ENCODE measurements at places on chromosomes 6 and 20.

DNA sequence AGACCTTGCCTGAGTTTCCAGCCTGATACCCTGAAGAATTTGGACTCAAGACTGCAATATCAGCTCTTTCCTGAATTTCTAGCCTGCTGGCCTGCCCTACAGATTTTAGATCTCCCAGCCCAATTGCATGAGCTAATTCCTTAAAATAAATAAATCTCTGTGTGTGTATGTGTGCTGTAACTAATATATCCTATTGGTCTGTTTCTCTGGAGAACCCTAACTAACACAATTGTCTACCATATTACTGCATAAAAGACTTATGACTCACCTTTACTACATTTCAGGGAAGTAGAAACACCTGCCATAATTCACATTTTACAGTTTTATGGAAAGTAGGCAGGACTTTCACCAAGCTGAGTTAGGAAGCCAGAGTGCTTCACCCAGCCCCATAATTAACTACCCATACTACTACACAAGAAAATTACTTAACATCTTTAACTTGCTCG is 90.7 kb upstream of the BEND6 start:
- no peak overlapping the region for H3K4me3 ChIP-seq
- H3K36me3 ChIP-seq, result no peaks in the 10 kb centered on the region
- no peaks in the 10 kb centered on the region for H3K4me1 ChIP-seq
- DNase-seq, result no peak
- no peak overlapping the region for H3K27ac ChIP-seq

GRCh38 chr6:140500849-140501248 is 1126.4 kb upstream of the CITED2 start:
- DNase-seq, result no peak
- H3K27me3 ChIP-seq, result no peaks in the 10 kb centered on the region
- H3K4me3 ChIP-seq, result no peak overlapping the region
- H3K4me1 ChIP-seq, result no peaks in the 10 kb centered on the region
- no peaks in the 10 kb centered on the region for H3K36me3 ChIP-seq
- H3K27ac ChIP-seq, result no peak overlapping the region

DNA sequence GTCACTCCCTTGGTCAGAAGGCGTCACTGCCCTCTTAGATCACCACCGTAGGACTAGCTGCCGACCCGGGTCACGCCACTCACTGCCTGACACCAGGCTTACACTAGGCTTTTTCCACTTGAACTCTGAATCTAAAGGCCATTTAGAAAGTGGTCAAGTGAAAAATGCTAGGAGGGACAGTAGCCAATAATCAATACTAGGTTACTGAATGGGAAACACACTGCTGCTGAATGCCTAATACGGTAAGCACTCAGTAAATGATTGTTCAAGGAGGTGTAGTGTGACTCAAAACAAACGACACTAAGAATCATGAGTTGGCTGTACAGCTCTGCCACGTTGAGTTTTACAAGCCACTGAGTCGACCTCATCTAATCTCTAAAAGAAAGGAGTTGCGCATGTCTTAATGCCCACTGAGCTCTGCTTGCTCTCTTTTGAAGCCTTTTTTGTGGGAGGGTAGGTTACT is 760 bp upstream of the IBTK start:
- H3K36me3 ChIP-seq, result peaks cover 2% of the 10 kb centered on the region
- peaks cover 34% of the 10 kb centered on the region for H3K4me1 ChIP-seq
- DNase-seq, result no peak
- no peak overlapping the region for H3K27ac ChIP-seq
- H3K27me3 ChIP-seq, result no peaks in the 10 kb centered on the region

DNA sequence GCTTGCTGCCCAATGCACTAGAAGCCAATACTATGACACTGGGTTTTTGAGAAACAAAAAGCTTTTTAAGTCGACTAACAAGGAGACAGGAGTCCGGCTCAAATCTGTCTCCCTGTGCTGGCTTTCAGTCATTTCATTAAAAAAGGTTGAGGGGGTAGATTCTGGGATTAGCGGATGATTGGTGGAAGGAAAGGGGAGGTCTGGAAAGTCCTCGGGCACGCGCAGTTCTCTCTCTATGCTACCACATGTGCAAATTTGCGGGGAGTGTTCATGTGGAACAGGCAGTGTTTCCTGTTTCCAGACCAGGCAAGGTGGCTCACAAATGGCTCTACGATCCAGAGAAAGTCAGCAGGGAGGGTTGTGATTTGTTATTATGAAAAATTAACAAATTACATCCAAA is 89.1 kb upstream of the TOX2 start:
- H3K4me1 ChIP-seq, result no peaks in the 10 kb centered on the region
- peaks cover 30% of the 10 kb centered on the region for H3K27me3 ChIP-seq
- H3K4me3 ChIP-seq, result no peak overlapping the region

GRCh38 chr6:87789198-87789899 is 87.3 kb upstream of the AKIRIN2 start:
- no peaks in the 10 kb centered on the region for H3K36me3 ChIP-seq
- H3K27ac ChIP-seq, result no peak overlapping the region
- H3K4me1 ChIP-seq, result peaks cover 4% of the 10 kb centered on the region
- no peak for DNase-seq
- H3K27me3 ChIP-seq, result no peaks in the 10 kb centered on the region

- H3K4me1 ChIP-seq, result no peaks in the 10 kb centered on the region
- H3K27ac ChIP-seq, result no peak overlapping the region
- no peak for DNase-seq
- no peak overlapping the region for H3K4me3 ChIP-seq
- no peaks in the 10 kb centered on the region for H3K36me3 ChIP-seq
These were observed 43.5 kb downstream of the SAMD5 start for GRCh38 chr6:147551976-147552375.

DNA sequence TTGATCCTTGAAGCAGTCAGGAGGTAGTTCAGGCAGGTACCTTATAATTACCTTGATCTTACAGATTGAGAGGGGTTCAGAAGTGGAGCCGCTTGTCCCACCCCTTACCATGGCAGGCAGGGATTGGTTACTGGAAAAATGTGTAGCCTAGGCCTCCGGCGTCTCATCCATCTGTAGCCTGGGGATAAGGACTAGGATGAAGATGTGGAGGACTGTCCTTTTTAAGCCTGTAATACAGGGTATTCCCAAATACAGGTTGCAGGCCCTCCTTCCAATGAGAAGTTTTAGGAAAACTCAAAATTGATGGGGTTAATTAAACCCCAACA is 2.8 kb downstream of the HMGA1 start:
- no peak for DNase-seq
- H3K36me3 ChIP-seq, result peaks cover 51% of the 10 kb centered on the region
- no peaks in the 10 kb centered on the region for H3K27me3 ChIP-seq
- H3K27ac ChIP-seq, result peak overlapping the region; percentile 2
- no peak overlapping the region for H3K4me3 ChIP-seq
- peaks cover 73% of the 10 kb centered on the region for H3K4me1 ChIP-seq

GRCh38 chr6:169868458-169868857 is 117.0 kb downstream of the ERMARD start:
- H3K4me3 ChIP-seq, result no peak overlapping the region
- no peak overlapping the region for H3K27ac ChIP-seq
- no peaks in the 10 kb centered on the region for H3K36me3 ChIP-seq
- H3K4me1 ChIP-seq, result peaks cover 2% of the 10 kb centered on the region

- no peak overlapping the region for H3K27ac ChIP-seq
- H3K36me3 ChIP-seq, result no peaks in the 10 kb centered on the region
- H3K27me3 ChIP-seq, result peaks cover 55% of the 10 kb centered on the region
- peaks cover 22% of the 10 kb centered on the region for H3K4me1 ChIP-seq
- H3K4me3 ChIP-seq, result no peak overlapping the region
These were observed 4.5 kb downstream of the GLP1R start for GRCh38 chr6:39053016-39053624.

DNA sequence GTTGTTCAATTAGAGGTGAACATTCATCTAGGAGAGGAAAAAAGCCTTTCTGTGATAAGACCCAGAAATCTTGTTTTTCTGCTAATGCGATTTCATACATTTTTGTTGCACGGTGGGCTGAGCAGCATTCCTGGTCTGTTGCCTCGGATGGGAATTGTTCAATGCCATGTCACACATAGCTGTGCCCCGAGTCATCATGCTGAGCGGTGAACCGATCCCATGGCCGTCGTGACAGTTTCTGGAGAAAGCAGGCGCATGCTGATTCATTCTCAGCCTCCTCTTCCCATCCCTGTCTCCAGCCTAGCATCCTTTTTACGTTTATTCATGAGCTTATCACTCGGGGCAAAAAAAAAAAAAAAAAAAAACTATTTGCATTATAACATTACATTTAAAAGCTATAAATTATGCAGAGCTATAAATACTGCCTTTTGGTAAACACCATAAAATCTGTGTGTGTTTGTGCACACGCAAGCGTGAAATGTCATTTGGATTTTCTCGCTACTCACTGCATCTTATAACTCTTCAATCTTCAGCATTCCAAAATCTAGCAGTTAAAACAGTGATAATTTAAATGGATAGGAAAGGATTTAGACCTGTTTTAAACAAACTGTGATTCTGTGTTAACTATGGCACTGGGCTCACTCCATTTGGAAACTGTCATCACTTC is 58.9 kb upstream of the IFNGR1 start:
- H3K36me3 ChIP-seq, result no peaks in the 10 kb centered on the region
- H3K27ac ChIP-seq, result no peak overlapping the region
- no peaks in the 10 kb centered on the region for H3K27me3 ChIP-seq
- no peak overlapping the region for H3K4me3 ChIP-seq
- DNase-seq, result no peak

- peak; percentile 60 for DNase-seq
- H3K27me3 ChIP-seq, result peaks cover 8% of the 10 kb centered on the region
- peak overlapping the region; percentile 96 for H3K4me3 ChIP-seq
- peaks cover 14% of the 10 kb centered on the region for H3K4me1 ChIP-seq
These were observed 73.5 kb downstream of the SOX4 start for GRCh38 chr6:21666853-21667681.

- H3K4me3 ChIP-seq, result no peak overlapping the region
- H3K27ac ChIP-seq, result no peak overlapping the region
- H3K27me3 ChIP-seq, result peaks cover 5% of the 10 kb centered on the region
- H3K36me3 ChIP-seq, result no peaks in the 10 kb centered on the region
These were observed 25.1 kb upstream of the ZSCAN9 start for GRCh38 chr6:28200020-28200419.

DNA sequence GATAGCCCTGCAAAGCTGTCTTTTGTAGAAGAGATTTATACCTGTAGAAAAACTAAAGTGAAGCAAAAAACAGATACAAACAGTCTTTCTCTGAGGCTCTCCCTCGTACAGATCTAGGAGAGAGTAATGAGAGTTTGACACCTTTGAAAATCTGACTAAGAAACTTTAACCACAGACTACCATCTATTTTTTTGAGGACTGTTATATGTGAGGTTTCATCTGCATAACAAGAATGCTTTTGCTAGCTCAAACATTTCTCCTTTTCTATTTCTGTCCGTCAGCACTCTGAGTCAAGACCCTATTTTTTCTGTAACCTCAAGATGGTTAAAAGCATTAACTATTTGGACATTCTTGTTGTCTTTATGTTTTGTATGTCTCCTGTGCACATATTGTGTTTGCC is 193.0 kb downstream of the BTBD3 start:
- peaks cover 18% of the 10 kb centered on the region for H3K4me1 ChIP-seq
- no peaks in the 10 kb centered on the region for H3K27me3 ChIP-seq
- no peak overlapping the region for H3K27ac ChIP-seq
- no peak overlapping the region for H3K4me3 ChIP-seq

DNA sequence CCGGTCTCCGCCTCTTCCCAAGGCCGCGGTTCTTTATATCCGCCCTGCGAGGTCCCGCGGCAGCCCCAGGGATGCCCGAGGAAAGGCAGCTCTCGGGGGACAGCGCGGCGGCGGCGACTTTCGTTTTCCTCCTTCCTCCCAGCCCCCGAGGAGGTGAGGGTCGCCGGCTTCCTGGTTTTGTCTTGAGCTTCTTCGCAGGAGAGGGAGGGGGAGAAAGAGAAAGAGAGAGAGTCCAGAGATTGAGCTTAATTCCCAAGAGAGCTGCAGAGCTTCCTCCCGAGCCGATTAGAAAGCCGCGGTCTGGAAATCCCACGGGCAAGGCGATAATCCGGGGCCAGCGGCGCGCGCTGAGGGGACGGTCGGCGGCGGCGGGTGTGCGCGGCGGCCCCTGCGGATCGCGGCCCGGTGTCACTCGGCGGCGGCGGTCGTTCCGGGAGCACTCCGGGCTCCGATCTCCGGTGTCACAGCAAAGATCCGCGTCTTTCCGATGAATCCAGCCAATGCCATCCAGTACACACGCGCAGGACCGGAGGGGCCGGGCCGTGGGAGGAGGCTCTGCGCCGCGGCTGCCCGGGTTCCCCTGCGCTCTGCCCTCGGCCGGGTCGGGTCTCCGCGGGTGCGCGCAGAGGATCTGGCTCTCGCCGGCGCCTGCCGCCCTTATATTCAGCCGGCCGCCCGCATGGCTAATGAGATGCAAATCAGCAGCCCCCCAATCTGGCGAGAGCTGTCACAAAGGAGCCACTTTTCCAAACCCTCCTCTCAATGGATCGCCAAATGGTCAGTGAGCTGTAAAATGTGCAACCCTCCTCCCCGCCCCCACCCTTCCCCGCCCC is at the start of gene DLL1:
TSS of gene DLL1 (minus strand) at position 783 of the 833 bp plus-strand sequence. CDS start 939 bp downstream, outside the sequence.
- peaks cover 51% of the 10 kb centered on the region for H3K27me3 ChIP-seq
- H3K36me3 ChIP-seq, result no peaks in the 10 kb centered on the region
- H3K27ac ChIP-seq, result no peak within 1 kb of the TSS
- peak; percentile 47 for DNase-seq
- H3K4me1 ChIP-seq, result peaks cover 49% of the 10 kb centered on the region

GRCh38 chr20:34310481-34311117 is 7.4 kb upstream of the AHCY start:
- no peak overlapping the region for H3K4me3 ChIP-seq
- H3K27me3 ChIP-seq, result peaks cover 3% of the 10 kb centered on the region
- H3K36me3 ChIP-seq, result no peaks in the 10 kb centered on the region
- H3K4me1 ChIP-seq, result peaks cover 13% of the 10 kb centered on the region
- H3K27ac ChIP-seq, result no peak overlapping the region

DNA sequence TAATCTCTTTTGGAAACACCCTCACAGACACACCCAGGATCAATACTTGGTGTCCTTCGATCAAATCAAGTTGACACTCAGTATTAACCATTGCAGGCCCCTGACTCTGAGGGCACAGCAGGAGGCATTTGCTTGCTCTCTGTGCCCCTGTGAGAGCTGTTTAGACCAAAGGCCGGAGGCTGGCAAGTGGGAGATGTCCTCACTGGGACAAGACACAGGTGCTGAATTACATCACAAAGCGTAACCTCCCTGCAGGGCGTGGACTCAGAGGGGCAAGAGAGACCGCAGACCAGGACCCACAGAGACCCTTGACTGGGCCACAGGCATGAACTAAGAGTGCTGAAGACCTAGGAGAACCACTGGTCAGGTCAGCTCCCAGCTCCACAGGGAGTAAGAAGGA is at the start of gene CST8:
TSS of gene CST8 (plus strand) at position 301 of the 400 bp plus-strand sequence. CDS start 551 bp downstream, outside the sequence.
- H3K27ac ChIP-seq, result no peak within 1 kb of the TSS
- H3K4me1 ChIP-seq, result no peaks in the 10 kb centered on the region
- no peak for DNase-seq
- H3K36me3 ChIP-seq, result no peaks in the 10 kb centered on the region
- H3K4me3 ChIP-seq, result no peak within 1 kb of the TSS

- no peaks in the 10 kb centered on the region for H3K27me3 ChIP-seq
- H3K27ac ChIP-seq, result no peak overlapping the region
- no peak overlapping the region for H3K4me3 ChIP-seq
- DNase-seq, result no peak
- peaks cover 16% of the 10 kb centered on the region for H3K36me3 ChIP-seq
- H3K4me1 ChIP-seq, result no peaks in the 10 kb centered on the region
These were observed 82.8 kb downstream of the ZMYND8 start for GRCh38 chr20:47273591-47274235.

DNA sequence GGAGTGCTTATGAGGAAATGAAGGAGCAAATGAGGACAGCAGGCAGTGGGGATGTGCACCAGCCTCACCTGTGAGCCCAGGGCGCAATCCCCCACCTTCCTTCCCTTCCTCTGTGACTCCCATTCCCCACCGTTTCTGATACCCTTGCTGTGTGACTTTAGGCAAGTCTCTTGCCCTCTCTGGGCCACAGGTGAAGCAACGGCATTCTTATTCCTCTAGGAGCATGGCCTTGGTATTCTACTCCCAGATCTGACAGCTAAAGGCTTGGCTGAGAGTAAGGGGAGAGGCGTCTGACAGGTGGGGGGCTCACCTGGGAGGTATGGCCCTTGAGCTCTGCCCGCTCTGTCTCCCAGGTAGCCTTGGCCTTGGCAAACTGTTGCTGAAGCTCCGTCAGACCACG is 30.9 kb upstream of the DSN1 start:
- H3K4me3 ChIP-seq, result no peak overlapping the region
- DNase-seq, result no peak
- peaks cover 74% of the 10 kb centered on the region for H3K36me3 ChIP-seq
- no peaks in the 10 kb centered on the region for H3K27me3 ChIP-seq

Measured in common myeloid progenitor, CD34-positive (primary cell).